ENCODE measurements at places on chromosomes 5 and 9.

GRCh38 chr5:138686668-138687067, 66.6 kb upstream of the CTNNA1 start:
- DNase-seq = no peak

- no peak for DNase-seq
Observed at GRCh38 chr5:111434800-111435199, 77.5 kb downstream of the STARD4 start.

DNA sequence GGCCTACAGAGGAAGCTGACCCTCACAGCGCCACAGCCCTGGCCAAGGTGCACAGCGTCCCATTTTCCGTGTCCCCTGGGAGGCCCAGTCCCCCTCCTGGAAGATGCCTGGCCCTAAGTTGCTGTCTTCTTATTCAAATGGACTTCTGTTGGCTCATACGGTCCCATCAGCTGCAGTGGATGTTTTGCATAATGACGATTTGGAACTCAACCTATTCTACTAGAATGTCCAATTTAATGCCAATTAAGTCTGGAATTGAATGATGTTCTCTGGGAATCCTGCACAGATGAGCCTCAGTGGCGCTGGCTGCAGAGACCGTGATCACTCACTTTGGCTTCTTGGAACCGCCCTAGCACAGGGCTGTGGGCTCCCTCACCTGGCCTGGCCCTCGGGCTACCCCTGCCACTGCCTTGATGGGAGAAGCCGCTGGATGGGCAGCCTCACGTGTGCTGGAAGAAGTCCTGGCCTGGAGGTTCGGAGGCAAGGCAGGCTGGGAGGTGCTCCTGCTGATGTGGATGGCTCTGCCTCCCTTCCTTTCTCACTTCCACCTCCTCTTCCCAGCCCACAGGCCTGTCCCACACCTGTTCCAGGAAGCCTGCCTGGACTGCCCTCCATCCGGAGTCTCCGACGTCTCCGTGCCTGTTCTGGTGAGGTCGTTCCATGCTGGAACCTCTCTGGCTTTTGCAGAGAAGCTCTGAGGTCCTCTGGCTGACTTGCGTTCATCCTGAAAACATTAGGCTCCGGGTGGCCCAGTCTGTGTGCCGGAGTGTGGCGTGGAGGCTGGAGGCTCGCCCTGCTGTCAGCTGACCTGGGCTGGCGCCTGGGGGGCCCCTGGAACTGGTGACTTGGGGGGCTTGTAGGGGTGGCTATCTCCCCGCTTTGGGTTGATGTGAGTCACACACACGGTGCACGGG, 147.1 kb downstream of the RXRA start:
- DNase-seq = no peak

- no peak for DNase-seq
Observed at GRCh38 chr5:181058786-181059296, 18.8 kb downstream of the BTNL9 start.

DNA sequence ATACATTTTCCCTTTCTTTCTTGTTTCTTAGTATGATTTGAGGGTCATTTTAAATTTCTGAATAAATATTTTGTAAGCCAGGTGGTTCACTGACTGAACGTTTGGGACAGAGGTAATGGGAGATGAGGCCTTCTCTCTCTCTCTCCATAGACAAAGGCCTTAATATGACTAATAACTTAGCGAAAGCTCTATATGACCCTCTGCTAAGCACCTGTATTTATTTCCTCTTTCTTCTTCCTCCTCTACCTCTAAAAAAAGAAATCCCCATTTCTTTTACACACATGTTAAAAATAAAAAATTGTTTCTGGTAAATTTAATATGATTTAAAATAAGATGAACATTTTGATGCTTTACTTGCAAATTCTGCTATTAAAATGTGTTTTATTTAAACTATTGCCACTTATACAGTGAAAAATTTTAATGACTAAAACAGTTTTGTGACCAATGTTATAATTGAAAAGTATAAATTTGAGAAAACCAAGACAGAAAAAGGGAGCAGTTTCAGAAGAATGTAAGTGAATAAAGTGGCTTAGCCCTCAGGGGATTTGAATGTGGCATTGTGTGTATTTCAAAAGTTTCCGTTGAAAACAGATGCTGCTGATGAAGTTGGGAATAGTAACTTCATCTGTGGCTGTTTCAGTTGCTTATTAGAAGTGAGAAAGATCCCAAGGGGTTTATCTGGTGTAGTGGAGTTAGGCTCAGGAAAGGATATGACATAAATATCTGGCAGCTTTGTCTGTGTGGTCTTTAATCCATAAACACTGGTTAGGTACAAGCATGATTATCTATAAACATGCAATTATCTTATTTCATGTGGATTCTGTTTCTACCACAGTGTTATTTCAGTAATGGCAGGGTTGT, 128.6 kb upstream of the GRHPR start:
- DNase-seq = no peak

DNA sequence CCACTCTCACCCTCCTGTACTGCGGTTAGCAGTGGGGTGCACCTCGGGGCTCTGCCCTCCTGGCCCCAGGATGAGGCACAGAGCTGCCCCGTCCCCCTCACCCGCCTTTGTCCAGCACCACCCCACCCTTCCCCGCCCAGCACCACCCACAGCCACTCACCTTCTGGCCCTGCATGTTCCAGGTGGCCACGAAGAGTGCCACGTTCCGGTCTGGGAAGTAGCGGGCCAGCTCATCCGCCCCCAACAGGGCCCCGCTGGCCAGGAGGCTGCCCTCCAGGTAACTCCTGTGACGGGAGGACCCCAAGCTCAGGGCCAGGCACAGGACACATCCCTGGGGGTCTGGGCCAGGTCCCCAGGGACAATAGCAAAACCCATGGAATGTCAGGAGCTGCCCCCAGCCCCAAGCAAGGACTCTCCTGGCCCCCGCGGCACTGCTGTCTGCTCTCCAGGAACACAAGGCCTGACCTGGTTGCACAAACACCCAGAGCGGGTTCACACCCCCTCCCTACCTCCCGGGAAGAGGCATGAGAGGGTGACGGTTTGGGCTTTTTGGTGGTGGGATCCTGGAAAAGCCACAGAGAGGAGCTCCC, 5.0 kb downstream of the INPP5E start:
- DNase-seq = no peak

DNA sequence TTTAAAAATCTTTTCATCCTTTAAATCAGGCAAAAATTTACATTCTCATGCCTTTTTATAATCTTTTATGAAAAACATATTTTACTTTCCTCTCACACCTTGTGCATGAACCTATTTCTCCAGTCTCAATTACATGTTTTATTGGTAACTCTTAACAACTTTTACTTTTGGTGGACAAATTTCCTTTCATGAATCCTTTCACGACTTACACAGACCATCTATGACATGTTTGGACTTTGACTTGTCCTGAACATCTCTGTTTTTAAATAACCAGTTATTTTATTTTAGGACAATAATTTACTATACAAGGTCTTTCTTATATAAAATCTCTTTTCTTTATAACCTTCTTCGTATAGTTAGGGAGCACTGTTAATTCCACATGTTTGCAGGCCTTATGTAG, 26.5 kb upstream of the MTMR12 start:
- DNase-seq = no peak

- DNase-seq = no peak
Observed at GRCh38 chr5:147673791-147674190, 108.7 kb downstream of the JAKMIP2 start.

GRCh38 chr5:122129306-122129705, at the start of gene ZNF474:
TSS of gene ZNF474 (plus strand) at chr5:122129546. CDS start at chr5:122151991, 22,445 bp downstream.
- no peak for DNase-seq

DNA sequence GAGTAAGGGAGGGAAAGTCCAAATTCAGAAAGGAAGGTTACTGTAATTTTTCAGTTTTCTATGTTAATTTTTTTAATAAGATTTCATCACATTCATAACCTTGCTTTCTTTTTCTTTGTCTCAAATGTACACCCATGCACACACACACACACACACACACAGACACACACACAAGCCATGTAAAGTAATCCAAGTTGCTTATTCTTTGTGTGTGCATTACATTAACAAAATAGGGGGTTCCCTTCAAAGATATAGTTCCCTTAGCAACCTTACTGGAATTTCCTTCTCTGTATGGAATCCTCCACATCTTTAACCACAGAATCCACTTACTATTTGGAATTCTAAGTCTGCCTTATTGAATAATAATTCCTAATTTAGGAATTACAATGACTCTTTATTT, 32.7 kb downstream of the ZNF366 start:
- DNase-seq = no peak

GRCh38 chr9:27785714-27786100, 212.4 kb upstream of the C9orf72 start:
- DNase-seq = no peak

GRCh38 chr5:73642344-73642743, 16.3 kb downstream of the ARHGEF28 start:
- no peak for DNase-seq

GRCh38 chr5:98144710-98145109, 628.8 kb upstream of the RGMB start:
- DNase-seq = no peak

DNA sequence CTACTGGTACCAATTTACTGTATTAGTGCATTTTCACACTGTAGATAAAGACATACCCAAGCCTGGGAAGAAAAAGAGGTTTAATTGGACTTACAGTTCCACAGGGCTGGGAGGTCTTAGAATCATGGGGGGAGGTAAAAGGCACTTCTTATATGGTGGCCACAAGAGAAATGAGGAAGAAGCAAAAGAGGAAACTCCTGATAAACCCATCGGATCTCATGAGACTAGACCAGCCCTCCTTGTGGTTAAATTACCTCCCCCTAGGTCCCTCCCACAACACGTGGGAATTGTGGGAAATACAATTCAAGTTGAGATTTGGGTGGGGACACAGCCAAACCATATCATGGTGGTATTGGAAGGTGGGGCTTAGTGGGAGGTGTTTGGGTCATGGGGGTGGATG, 56.5 kb upstream of the SPDL1 start:
- DNase-seq = no peak

DNA sequence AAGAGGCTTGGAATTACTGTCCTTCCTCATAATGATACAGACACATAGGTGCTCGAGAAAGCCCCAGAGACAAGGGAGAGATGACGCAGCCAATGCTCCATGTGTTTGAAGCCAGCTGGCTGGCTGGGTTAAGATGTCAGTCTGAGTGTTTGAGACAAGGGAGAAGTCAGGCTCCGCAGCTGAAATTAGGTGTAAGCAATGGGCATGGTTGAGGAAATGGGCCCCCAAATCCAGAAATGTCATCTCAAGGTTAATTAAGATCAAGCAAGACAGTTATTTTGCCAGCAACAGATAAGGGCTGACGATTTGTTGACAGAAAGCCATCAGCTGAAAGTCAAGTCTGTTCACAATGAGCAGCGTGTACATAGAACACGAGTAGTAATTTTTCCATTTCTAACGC, 713.4 kb downstream of the IRX1 start:
- DNase-seq = no peak

DNA sequence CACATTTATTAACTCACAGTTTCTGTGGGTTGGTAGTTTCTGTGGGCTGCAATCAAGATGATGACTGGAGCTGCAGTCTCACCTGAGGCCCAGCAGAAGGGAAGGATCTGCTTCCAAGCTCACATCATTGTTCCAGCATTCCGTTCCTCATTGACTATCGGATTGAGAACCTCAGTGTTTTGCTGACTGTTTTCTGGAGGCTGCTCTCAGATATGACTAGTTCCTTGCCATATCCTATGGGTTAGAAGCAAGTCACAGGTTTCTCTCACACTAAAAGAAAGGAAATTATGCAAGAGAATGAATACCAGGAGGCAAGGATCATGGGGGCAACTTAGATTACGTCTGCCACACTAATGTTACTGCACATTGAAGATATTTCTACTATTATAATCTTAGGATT, 6.3 kb upstream of the ERAP1 start:
- DNase-seq = no peak

DNA sequence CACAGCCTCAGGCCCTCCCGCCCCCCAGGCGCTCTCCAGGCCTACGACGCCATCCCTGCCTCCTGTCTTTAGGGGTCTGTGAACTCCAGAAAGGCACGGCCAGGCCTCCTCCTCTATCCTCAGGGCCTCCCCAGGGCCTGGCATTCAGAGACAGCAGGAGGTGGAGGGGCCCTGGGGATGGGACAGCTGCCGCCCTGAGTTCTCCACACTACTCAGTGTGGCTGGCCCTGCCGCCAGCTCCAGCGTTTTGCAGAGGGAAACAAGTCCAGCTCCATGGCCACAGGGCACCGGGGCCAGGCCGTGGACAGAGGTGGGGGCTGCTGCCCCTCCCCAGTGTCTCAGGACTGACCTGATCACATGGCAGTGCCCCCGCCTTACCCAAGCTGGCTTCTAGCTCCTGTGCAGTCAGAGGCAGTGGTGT, 16.4 kb downstream of the SH3GLB2 start:
- no peak for DNase-seq

DNA sequence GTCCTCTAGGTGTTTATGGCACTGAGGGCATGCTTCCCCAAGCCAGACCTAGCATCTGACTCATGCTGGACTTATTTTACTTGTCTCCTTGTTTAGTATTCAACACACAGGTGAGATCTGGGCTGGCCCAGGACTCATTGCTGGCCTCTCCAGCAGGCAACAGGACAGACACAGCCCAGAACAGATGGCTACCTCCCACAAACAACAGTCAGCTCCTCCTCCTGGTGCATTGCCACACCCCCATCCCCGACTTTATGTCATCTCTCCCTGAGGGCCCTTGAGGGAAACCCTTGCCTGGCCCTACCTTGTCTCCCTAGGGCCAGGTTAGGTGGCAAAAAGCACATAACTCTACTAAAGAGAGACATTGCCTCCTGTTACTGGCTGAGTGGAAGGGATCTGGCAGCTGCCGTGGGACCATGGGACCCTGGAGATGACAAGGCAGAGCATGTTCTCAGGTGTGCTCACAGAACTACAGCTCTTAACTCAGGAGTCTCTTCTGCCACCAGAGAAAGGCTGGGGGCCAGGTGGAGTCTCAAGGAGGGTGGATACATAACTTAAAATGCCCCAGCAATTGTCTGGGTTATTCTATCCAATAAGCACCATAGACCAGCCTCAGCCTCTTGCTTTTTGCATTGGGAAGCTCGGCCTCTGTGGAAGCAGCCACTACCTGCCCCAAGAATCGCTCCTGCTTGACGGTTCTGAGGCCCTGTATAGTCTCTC, 2.3 kb downstream of the ACSL6 start:
- peak; percentile 45 for DNase-seq

- DNase-seq = no peak
Observed at GRCh38 chr5:31720004-31720403, 81.1 kb downstream of the PDZD2 start.
